ENCODE measurements at places on chromosomes 3 and 15.

GRCh38 chr15:65373163-65373651 lies 4.6 kb downstream of the IGDCC3 start:
- DNase-seq = no peak

DNA sequence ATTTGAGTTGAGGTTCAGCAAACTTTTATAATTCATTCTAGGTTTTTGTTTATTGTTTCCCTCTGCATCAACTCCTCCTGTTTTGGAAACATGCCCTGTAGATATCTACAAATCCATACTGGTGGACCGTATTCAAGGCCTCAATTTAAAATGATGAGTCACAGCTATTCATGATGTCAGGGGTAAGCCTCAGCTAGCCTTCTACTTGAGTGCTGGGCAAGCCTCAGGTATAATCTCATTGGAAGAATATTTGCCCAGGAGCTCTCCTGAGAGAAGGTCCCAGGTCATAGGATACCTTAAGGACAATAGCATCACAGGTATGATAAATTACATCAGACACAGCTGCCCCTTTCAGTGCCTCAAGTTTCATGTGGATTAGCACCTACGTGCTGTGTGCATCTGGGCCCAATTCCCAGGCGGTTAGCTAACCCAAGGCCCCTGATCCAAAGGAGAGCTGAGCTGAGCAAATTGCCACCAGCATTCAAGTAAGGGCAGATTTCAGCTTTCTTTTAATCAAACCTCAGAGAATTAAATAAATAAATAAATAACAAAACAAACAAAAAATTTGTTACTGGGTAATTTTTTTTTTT lies 87.5 kb downstream of the KCNMB2 start:
- DNase-seq = no peak

- no peak for DNase-seq
Measured at GRCh38 chr3:38980938-38981337, 70.8 kb downstream of the SCN11A start.

DNA sequence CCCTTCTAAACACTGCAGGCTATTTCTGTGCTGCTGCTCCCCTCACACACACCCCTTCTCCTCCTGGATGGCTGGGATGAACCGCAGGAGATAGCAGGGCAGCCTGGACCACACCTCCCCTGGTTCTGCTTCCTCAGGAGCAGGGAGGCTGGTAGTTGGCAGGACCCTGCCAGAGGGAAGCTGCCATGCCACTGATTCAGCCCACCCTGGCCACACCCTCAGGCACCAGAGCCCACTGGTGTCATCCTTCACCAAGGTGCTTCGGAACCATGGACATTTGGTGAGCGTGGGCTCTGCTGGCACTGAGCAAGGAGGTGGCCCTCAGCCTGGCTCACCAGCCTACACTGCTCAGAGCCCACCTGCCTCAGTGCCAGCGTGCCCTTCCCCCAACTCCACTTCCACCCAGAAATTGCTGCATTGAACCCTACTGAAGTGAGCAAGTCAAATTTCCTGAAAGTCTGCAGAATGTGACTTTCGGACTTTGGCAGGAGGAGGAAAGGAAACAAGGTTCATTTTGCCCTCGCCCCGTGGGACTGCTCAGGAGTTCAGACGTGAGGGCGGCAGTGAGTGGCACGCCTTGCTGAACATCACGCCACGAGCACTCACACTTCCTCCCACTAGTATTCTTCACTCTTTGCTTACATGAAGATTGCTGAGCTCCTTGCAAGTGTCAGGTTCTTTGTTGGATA lies 26.3 kb downstream of the BMF start:
- DNase-seq = no peak

- DNase-seq = no peak
Measured at GRCh38 chr3:71936681-71937080, 151.7 kb upstream of the PROK2 start.

DNA sequence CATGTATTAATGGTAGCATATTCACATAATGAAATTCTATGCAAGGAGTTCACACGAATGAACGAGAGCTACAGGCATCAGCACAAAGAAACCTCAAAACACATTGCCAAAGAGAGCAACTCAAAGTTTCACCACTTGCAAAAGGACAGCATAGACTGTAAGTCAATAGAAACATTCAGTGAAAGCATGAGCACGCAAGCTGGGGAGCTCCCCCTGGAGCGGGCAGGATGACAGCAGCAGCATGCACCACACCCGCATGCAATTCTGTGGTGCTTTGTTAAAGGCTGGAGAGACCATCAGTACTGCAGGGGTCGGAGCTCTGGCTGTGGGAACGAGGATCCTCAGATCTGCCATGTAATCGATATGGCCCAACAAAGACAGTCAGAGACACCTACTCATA lies 18.7 kb downstream of the OCA2 start:
- no peak for DNase-seq

DNA sequence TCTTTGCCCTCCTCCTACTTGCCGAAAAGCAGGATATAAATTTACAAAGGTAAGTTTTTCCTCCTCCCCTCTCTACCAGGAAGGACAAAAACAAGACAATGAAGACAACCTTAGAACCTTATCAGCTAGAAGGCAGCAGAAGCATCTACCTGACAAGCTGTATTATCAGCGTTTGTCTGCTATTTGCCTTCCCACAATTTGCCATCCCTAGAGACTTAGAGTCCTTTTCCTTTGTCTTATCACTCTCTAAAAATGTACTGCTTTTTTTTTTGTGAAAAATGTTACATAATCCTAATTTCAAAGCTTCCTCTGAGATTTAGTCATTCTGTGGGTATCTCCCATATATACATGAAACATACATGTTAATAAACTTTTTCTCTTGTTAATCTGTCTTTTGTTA lies 176.9 kb upstream of the PROK2 start:
- DNase-seq = no peak

DNA sequence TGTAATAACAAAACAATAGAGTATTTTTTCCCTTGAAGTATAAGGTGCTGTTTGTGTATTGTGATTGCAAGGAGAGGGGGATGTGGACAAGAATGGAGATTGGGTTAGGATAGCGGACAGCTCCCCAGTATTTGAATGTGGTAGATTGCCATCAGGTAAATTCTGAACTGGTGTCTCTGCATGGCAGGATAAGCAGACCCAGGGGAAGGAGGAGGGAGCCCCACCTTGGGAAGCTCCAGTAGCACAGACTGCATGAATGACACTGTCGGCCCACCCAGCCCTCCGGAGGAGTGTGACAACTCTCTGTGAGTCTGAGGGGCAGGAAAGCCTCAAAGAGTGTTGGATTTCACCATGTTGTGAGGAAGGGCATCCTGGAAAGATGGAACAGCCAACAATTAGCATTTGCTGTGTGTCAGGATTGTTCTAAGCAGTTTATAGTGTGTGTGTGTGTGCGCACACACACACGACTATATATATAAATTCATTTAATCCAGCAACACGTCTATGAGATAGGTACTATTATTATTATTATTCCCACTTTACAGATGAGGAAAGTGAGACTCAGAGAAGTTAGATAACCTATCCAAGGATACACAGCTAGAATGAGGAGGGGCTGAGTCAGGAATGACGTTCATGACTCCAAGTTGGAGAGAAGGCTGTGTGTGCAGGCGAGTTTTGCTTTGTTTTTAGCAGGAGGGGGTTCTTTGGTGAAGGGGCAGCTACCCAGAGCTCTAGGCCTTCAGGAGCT lies 63.4 kb upstream of the LCTL start:
- DNase-seq = no peak

DNA sequence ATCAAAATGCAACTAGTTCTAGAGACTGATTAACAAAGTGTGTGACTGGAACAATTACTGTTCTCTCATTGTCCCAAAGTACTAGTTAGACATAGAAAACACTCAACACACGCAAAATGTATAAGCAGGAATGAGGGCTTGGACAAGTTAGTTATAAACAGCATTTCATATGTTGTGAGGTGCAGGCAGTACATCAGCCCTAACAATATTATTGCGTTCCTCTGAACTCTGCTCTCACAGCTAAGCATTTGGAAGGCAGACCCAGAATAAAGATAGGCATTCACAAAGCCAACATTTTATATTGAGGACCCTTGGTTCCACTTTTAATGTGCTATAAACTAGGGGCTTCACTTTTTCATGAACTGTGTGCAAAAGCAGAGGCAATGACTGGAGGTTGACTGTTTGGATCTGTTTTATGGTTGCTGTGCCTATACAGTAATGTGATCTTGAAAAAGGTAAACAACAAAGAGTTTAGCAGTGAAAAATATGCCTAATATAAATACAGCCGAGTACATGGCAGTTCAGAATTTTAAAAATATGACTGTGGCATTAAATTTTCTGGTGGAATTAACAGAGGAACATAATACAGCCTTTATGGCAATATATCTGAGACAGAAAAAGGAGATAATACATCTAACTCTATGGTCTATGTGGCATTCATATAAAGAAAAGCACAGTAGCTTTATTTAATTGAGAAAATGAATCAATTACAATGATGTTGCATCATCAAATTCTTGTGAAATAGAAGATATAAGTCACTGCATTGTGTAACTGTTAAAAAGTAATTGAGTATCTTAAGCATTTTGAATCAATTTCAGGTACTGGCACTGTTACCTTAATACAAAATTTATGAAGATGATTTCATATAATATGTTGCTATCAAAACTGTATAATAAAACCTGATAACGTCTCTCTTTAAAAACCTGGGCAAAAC lies 80.0 kb upstream of the SKOR1 start:
- no peak for DNase-seq

DNA sequence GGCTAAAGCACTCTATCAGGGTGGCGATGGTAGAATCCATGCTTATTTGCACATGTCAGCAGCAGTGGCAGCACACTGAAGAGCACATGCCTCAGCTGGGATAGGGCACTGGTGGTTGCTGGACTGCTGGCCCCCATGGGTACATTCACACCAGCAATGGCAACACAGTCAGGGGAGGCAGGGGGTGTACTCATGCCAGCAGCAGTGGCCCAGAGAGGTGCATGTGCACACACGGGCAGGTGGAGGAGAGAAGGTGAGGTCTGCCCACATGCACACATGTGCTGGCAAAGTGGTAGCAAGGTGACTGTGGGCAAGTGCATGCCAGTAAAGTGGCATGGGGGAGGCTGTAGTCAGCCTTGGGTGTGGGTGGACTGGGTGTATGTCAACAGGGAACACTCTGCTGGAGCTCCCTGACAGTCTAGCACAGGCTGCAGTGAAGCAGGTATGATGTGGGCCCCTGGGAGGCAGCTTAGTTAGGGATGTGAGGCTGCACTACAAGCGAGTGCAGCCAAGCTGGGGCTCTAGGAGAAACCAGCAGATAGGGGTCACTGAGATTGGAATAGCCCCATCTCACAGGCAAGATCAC lies 53.9 kb upstream of the NPAP1 start:
- no peak for DNase-seq

DNA sequence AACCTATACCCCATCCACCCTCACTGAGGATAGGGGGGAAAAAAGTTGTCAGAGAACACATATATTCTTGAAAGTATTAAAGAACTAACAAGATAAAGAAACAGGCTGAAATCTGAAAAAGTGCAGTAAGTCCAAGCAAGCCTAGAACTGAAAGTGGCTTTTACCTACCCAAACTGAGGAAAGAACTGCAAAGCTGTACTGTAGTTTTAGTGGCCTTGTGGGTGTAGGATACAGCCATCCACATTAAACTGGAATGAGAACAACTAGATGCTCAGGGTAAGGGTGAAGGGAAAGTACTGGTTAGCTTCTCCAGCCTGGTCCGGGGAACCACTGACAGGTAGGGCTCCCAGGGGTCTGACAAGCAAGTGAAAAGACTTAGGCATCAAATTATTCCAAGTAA lies 10.1 kb downstream of the UBP1 start:
- DNase-seq = no peak

DNA sequence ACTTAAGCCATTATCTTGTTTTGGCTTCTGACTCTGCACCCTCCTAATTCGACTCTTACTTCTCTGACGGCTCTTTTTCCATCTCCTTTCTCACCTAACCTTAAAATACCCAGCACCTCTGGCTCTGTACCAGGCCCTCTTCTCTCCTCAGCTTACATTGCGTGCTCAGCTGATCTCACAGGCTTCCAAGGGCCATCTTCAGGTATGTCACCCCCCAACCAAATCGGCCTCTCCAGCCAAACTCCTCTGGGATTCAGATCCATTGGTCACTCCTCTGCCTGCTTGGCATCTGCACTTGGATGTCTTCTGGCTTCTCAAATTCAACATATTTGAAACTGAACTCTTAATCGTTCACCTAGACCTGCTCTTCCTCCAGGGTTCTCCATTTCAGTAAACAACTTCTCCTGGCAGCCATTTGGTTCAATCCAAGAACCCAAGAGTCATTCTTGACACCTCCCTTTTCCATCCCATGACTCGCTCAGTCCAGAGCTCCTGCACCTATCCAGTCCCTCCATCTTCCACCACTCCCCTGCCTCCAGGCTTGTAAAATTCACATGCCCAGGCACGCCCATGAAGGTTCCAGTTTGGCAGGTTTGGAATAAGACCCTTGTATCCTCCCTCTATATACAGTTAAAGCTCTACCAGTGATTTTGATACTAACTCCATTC lies 35.2 kb upstream of the SLC41A3 start:
- DNase-seq = no peak

- no peak for DNase-seq
Measured at GRCh38 chr3:119258915-119259314, 18.2 kb upstream of the B4GALT4 start.

- DNase-seq = no peak
Measured at GRCh38 chr3:153099131-153099530, 62.9 kb upstream of the RAP2B start.
